Aorta (tissue), 5 donors: ENCODE measurements at places on chromosomes 3 and 15. TPM values are rescaled to one million over a fixed set of nuclear protein-coding genes. Genes with fewer than 3 reads are reported as not detected.

The C3orf85 gene
- not detected for total RNA-seq

- no peak for DNase-seq
Observed at GRCh38 chr15:60757273-60757672, 278.3 kb upstream of the ICE2 start.

DNA sequence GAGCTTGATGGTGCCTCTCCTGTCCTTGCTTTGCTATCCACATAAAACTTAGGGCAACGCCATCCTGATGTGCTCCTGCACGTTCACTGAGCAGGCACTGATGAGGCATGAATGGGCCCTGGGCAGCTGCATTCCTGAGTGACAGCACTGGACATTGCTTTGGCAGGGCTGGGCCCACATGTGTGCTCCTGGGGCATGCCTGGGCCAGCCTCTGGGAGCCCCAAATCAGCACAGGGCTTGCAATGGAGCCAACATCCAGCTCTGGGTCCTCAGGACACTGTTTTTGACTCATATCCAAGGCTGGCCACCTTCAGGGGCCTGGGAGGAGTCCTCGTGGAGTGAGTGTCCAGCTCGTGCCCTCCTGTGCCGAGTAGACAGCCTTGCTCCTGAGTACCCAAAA, 5.9 kb upstream of the TKT start:
- DNase-seq: peak; percentile 62

The GP9 gene
- total RNA-seq: not detected

The OR5K4 gene
- not detected for total RNA-seq

The TM4SF18 gene
- 3.1 TPM for total RNA-seq
